ENCODE measurements at places on chromosomes 12 and 14.
A peak's percentile ranks its signal among the peaks of the same experiment; 100 is the strongest.

DNA sequence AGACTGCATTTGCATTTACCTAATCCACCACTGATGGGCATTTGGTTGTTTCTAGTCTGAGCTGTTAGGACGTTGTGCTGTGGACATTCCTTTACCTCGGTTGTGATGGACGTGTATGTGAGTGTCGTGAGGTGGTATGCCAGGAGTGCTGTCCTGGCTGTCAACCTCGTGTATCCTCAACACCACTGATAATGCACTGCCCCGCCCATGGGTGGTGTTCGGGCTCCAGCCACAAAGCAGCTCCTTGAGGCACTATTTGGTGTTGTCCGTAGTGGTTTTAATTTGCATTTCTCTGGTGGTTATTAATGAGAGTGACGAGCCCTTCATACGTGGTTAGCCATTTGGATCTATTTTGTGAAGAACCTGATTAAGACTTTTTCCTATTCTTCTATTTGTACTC lies 87.6 kb downstream of the PPP2R5C start:
- no peak for DNase-seq

DNA sequence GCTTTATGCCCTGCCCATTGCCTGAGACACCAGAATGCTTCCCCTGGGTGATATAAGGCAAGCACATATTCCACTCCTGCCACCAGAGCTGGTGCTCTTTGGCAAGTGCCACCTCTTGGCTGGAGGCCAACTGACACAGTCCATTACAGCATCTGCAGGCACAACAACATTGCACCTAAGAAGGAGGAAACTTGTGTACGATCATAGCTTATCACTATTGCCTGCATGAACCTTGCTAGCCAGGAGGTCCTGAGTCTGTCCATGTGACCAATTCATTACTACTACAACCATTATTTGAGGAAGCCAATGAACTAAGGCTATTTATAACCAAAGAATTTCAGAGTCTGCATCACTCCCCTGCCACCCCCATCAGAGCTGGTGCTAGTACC lies 119.8 kb upstream of the SCAF11 start:
- DNase-seq, result no peak

DNA sequence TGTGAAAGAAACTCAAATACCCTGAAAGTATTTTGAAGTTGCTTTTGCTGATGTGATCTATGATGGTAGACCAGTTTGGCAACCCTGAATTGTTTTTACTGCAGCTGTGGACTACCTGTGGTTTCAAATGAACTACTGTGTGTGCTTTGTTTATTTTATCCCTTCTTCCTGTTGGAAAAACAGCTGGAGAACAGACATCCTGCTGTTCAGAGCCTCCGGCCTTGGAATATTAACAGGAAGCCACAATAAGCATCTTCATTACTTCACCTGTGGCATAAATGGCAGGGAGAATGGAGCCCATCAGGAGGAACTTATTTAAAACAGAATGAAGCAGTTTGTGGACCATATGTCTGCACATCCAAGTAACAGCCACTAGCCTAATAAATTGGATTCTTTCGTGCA lies 104.8 kb downstream of the DUSP6 start:
- no peak for DNase-seq

DNA sequence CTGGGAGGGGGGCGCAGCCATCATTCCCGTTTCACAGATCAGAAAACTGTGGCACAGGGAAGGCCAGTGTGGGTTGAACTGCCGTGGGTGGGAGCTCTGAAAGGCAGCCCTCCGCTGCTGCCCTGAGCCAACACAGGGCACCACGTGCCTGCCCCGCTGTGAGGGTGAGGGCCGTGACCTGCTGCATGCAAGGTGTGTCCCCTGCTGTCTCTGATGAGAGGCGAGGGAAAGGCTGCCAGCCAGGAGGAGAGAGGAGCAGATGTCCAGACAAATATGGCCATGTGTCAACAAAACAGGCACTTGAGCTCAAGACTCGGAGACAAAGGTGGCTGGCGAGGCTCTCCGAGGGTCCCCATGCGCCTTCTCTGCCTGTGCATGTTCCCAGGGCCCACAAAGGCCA lies 108.8 kb downstream of the RBM19 start:
- DNase-seq, result no peak

GRCh38 chr14:21867541-21867940 lies 193.9 kb upstream of the OR4E1 start:
- no peak for DNase-seq

GRCh38 chr14:30054201-30054600 lies 126.6 kb upstream of the PRKD1 start:
- DNase-seq, result no peak

DNA sequence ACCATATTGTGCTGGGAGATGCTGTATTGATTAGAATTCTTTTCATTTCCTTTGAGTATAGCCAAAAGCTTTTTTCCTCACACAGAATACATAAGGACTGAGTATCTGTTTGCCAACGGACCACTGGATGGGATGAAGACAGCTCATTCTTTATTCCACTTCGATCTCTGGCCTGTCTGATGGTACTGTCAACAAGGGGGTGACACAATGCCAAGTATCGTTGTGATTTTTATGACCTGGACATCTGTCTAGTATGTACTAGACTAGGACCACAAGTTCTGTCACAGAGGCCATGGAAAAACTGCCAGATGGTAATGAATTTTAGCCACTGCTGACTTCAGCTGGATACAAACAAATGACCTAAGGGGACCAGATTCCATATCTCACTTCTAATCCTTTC lies 502.7 kb downstream of the SOX5 start:
- no peak for DNase-seq

DNA sequence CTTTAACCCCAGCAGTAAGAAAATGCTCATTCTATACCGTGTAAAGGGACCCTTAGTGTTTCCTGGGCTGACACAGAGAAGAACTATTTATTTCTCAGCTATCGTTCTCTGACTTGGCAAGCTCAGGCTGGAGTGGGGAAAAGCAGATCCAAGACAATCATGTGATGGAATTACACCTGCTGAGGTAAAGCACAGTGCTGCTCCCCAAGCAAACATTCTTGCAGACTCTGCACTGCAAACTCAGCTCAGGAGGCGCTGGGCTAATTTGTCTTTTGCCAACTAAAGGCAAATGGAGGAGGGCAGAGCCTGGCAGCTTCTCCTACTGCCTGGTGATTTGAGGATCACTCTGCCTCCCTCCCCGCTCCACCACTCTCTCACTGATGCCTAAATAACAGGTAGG lies 57.8 kb upstream of the FUT8 start:
- DNase-seq, result no peak

GRCh38 chr12:109797905-109798669 lies 35.1 kb downstream of the TRPV4 start:
- no peak for DNase-seq

DNA sequence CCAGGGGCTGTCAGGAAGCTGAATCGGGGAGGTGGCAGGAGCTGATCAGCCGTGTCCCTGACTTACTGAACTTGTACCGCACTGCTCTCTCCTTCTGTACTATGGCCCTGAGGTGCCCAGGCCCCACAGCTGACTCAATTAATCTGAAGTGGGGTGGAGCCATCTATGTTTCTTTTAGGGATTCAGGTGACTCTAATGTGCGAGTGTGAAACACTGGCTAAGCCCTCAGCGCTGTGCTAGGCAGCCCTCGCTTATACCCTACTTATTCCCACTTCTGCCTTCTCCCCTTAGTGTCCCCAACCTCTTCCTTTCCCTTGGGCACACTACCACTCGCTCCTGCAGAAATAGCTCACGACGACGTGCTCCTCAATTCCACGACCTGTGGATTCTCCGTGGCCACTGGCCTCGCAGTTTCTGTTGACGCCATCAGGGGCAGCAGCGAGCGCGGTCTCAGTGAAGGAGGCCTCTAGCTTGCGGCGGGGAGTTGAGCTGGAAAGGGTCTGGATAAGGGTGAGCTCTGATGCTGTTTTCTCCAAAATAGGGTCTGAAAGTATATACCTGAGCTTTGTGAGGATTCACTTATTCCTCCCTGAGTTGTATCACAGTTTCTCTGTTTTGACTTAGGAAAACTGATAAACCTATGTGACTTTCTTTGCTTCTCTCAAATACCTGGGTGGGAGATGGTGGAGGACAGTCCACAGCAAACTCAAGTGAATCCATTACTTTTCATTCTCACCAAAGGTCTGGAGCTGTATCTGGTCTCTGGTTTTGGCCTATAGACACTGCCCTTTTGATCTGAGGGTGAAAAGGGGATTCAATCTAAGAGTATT lies 167.6 kb downstream of the SLC41A2 start:
- peak; percentile 57 for DNase-seq

DNA sequence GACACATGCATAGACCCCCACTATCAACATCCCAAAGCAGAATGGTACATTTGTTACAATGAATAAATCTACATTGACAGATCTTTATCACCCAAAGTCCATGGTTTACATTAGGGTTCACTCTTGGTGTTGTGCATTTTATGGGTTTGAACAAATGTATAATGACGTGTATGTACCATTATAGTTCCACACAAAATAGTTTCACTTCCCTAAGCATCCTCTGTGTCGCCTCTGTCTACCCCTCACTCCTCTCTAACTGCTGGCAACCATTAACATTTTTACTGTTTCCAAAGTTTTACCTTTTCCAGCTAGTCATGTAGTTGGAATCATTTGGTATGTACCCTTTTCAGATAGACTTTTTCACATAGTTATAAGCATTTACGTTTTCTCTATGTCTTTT lies 69.5 kb upstream of the LMO3 start:
- DNase-seq, result no peak

- DNase-seq, result peak; percentile 89
These were observed 35.7 kb downstream of the STK38L start for GRCh38 chr12:27279826-27280225.

DNA sequence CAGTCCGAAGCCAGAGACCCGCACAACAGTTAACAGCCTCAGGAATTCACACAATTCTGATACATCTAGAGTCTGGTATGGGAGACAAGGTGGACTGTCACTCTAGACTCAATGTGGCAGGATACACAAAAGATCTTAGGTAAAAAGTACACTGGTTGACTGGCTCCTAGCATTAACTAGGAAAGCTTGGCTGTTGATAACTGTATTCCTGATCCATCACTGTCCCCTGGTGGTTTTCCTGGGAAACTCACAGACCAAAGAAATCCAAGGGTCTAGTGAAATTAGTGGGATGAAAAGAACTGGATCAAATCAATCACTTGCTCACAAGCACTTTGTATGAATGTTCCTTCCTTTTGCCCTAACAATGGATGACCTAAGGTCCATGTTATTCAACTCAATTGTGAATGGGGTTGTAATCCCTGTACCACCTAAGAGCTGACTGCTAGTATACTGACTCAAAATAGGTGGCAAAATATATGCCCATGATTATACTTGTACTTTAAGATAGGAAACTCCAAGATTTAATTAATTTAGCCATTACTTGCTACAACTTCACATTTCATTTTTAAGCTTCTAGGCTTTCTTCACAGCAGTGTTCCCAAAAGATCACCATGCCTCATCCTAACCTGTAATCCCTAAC lies 14.0 kb downstream of the NPC2 start:
- DNase-seq, result peak; percentile 9

DNA sequence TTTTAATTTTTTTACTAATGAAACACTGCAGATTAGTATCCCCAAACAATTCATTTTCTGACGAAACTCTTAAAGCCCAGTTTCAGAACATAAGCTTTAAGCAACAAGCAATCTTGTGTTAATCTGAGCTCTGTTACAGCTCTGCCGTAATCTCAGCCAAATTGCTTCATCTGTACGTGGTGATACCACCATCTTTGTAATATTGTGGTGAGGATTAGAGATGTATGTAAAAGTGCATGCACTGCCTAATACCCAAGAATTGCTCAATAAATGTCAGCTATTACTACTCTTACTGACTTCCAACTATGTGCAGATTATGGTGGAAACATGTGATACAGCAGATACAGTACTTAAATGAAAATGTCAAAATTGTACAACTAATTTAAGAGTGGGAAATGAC lies 1.8 kb downstream of the AKAP5 start:
- no peak for DNase-seq

DNA sequence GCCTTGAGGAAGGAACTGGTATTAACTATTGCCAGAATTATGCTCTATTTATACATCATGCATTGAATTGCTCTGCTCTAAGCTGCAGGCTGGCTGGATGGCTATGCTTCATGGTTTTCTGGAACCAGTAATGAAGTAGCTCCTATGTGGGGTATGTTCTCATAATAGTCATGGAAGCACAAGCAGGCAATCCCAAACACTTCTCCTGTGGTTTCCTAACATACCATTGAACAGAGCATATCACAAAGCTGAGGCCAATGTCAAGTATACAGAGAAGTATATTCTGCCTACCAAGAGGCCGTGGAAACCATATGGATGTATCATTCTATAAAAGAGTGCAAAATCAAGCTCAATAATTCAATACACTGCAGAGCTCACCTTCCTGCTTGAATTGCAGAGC lies 1752.4 kb upstream of the FLRT2 start:
- DNase-seq, result no peak

GRCh38 chr12:116898669-116899068 lies 12.1 kb upstream of the FBXW8 start:
- no peak for DNase-seq

- DNase-seq, result no peak
These were observed 142.1 kb downstream of the AKAP6 start for GRCh38 chr14:32471181-32471580.

GRCh38 chr14:79225815-79226214 lies 985.5 kb downstream of the DIO2 start:
- no peak for DNase-seq

DNA sequence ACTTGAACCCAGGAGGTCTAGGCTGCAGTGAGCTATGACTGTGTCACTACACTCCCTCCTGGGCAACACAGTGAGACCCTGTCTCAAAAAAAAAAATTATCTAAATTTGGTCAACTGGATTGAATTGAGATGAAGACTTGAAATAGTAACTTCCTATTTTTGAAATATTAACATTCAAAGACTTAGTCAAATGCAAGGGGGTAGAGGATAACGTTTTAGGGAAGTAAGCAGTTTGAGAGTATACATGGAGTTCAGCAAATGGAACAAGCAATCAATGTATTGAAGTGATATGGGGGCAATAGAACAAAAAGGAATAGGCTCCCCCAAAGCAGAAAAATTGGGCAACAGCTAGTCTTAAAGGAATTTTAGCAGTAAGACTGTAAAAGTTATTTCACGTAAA lies 4.6 kb upstream of the MFAP5 start:
- no peak for DNase-seq

GRCh38 chr14:66072190-66073084 lies 413.7 kb upstream of the CCDC196 start:
- no peak for DNase-seq

DNA sequence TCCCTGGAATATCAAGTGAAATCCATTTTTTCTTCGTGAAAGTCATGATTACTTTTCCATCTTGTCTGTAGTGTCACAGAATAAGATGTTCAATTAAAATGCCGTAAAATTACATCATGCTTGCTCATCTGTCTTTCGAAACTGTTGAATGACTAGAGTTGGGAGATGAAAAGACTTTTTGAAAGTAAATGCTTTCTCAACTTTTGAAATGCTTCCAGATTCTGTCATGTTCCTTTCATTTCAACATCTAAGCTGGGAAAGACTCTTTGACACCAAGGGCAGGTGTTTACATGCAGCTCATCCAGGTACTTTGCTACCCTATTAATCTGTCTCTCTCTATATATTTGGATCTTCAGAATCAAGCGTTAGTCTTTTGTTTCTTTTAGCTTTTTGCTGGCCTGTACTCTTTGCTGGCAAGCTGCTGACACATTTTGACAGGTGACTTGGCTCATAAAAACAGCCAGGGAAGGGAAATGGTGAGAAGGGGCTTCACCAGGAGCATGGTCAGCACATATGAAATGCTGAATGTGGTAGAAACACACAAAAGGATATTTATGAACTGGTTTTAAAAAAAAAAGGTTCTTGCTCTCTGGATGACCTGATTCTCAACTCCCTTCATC lies 77.0 kb upstream of the METAP2 start:
- peak; percentile 19 for DNase-seq

- DNase-seq, result no peak
These were observed 1620.4 kb upstream of the FLRT2 start for GRCh38 chr14:83909507-83909906.

Data from LoVo (cell line).